ENCODE measurements at places on chromosomes 4 and X.

DNA sequence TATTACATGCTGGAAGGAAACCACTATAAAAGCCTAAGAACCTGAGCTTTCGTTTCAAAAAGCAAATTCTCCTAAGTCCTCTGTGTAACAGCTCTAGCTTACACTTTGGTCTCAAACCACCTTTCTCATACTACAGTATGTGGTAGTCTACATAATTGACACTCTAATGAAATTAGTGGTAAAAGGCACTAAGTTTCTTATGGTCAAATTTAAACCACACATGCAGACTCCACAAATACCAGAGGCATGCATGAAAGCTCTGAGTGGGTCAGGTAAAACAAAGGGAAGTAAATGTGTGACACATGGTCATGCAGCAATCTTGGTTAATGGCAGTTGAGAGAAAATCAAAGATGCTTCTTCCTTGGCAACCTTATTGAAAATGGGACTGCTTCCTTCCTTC, 187.8 kb downstream of the CCNG2 start:
- no peak for DNase-seq

- no peak for DNase-seq
Measured at GRCh38 chr4:75726577-75726976, 2.2 kb downstream of the USO1 start.

- DNase-seq: peak; percentile 4
Measured at GRCh38 chr4:72468904-72469502, 100.0 kb downstream of the ADAMTS3 start.

DNA sequence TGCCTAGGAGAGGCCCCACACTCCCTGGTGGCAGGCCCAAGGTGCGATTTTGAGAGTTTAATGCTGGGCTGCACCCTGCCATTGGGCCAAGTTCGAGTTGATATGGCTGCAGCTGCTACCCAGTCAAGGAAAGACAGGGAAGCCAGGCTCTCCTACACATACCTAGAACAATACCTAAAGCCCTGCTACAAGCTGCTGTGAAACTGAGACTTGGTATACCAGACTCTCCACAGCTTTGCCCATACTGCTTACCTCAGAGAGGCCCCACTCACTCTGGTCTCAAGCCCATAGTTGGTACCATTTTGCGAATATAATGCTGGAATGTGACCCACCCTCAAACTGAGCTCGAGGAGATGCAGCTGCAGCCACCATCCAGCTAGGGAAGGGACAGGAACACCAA, 147.7 kb upstream of the MAGEB2 start:
- no peak for DNase-seq

- DNase-seq: no peak
Measured at GRCh38 chrX:19734111-19734510, 153.3 kb downstream of the SH3KBP1 start.

GRCh38 chrX:1938190-1938589, 323.3 kb downstream of the ASMT start:
- no peak for DNase-seq

GRCh38 chr4:66034671-66035070, 364.4 kb upstream of the EPHA5 start:
- DNase-seq: no peak

- DNase-seq: no peak
Measured at GRCh38 chr4:150250998-150251651, 172.9 kb downstream of the DCLK2 start.

GRCh38 chr4:7536876-7537275, 102.1 kb upstream of the PSAPL1 start:
- DNase-seq: no peak

DNA sequence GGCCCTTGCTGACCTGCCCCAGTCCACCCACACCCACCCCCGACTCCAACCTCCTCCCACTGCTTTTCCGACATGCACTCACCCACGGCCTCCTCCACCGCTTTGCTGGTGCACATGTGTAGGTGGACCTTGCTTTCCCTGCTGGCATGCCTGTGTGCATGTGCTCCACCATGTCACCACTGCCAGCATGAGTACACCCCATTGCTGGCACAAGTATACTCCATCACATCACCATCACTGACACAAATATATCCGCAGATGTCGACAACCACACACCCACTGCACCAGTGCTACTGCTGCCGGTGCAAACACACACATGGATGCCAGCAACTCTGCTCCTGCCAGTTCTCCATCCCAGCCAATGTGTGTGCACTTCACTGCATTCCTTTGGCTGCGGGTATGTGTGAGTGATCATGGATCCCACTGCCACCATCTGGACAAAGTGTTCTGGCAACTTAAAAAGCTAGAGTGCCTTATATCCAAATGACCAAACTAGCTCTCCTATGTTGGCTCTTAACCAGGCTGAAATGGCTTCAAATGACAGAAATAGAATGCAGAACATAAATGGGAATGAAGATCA, 1072.3 kb downstream of the RAPGEF2 start:
- peak; percentile 18 for DNase-seq

DNA sequence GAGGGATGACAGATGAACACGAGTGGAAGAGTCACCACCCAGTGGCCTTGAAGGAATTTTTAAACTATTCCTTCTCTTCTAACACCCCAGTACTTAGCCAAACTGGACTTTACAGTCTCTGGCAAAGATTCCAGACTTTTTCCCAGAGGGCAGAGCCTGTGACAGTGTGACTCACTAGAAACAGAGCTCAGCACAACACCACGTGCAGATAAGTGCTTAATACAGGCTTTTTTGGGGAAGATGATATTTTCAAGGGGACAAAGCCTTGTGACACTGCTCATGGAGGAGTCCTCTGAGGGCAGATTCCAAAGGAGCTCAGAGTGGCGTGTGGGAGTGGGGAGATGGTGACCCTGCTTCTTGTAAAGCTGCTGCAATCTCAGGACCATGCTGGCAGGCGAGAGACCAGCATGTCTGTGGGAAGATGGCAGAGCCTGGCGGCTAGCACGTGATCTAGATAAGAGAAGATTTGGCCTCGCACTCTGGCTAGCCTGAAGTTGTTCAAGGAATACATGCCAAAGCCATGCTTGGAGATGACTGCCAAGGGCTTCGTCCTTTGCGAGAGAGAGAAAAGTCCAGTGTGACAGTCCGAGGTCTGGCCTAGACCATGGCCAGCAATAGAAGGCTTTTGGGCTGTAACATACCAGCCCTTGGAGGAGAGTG, 2.4 kb downstream of the RAB33A start:
- no peak for DNase-seq

- DNase-seq: no peak
Measured at GRCh38 chrX:136907621-136908020, 27.1 kb upstream of the RBMX start.

DNA sequence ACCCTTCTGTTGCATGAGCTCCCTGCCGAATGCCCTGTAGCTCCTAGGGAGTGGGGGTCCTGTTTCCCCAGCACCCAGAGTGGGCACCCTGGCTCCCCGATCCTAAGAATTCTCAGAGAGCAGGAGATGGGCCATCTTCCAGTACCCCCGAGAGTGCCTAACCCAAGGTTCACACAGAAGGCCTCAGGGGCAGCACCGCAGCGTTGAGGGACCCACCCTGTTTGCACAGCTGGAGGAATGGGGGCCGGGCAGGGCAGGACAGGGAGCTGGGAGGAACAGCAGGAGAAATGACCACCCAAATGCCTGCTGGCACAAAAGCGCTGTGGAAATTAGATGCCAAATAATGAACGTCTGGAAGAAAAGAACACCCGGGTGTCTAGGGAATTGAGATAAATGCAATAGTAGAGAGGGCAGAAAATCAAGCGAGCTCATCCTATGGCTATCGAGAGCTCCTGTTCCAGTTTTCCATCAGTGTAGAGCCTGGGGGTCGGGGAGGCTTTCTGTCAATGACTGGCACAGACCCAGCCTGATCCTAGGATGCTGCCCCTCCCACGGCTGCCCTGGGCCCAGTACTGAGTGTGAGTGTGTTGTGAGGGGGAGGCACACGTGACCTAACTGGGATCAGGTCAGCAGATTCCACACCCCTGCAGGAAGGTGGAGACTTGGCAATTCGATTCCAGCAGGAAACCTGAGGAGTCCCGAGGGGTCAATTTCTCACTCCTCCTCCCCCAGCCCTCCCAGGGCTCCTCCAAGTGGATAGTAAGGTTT, 25.7 kb downstream of the SEPTIN6 start:
- no peak for DNase-seq

DNA sequence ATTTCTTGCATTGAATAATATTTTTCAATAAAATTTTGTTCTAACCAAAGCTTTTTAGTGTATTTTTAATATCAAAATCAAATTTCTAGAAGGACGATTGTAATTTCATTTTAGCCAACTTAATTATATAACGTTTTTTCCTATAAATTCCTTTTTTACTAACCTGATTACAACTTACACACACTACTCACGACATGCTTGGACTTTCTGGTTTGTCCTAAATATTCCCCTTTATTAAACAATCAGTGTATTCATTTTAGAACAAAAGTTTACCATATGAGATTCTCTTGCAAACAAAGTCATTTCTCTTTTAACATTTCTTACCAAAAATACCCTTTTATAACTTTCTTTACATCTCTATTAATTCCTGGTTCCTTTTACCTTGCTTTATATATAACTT, 173.7 kb downstream of the PWWP3B start:
- peak; percentile 13 for DNase-seq

- DNase-seq: no peak
Measured at GRCh38 chrX:31580227-31580626, 508.4 kb upstream of the FTHL17 start.

GRCh38 chrX:124338733-124339514, 6.5 kb downstream of the TEX13D start:
- DNase-seq: no peak

DNA sequence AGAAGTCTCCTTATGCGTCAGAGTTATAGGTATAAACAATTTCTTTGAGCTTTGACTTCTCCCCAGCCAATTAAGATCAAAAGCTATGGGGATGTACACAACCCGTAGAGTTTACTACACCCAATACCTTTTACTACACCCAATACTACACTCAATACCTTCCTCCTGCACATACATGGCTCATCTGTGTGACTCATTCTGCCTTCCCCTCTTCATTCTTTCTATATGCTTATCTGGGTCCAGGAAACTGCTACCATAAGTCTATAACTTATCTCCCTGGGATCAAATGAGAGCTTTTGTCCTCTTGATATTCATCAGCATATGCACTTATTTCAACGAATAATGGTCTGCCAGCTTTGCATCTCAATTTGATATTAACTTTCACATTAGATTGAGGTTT, 28.2 kb downstream of the ANKRD50 start:
- DNase-seq: no peak

DNA sequence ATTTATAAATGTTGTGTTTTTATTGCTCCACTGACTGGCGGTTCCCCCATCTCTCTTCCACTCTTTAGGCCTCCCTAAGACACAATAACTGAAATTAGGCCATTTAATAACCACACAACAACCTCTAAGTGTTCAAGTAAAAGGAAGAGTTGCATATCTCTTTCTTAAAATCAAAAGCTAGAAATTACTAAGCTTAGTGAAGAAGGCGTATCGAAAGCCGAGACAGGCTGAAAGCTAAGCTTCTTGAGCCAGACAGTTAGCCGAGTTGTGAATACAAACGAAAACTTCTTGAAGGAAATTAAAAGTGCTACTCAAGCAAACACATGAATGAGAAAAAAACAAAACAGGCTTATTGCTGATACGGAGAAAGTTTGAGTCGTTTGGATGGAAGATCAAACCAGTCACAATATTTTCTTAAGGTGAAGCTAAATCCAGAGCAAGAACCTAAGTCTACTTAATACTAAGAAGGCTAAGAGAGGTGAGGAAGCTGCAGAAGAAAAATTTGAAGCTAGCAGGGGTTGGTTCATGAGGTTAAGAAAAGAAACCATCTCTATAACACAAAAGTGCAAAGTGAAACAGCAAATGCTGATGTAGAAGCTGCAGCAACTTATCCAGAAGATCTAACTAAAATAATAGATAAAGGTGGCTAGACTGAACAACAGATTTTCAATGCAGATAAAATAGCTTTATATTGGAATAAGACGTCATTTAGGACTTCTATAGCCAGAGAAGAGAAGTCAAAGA, 194.0 kb upstream of the TTC29 start:
- DNase-seq: no peak

GRCh38 chrX:40462795-40463194, 118.0 kb upstream of the ATP6AP2 start:
- no peak for DNase-seq

DNA sequence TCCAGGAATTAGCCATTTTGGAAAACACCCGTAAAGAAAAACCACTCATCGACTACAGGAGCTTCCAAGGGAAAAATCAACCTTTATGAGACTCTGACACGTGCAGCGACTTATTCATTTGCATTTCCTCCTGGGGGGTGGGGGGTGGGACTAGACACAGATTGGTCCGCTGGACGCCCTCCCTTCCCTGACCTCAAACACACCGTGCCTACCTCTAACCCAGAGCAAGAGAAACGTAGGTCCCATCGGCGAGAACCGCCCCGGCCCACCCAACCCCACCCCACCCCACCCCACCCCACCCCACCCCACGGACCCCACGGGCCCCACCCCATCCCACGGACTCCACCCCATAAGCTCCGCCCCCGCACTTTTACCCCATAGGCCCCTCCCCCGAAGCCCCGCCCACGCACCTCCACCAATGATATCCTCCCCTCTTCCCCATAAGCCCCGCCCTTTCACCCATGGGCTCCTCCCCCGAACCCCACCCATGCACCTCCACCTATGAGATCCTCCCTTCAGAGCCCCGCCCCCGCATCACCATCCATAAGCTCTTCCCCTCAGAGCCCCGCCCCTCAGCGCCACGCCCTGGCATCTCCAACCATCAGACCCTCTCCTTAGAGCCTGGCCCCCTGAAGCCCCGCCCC, 1.1 kb downstream of the GTPBP6 start:
- DNase-seq: no peak

GRCh38 chr4:155629956-155630355, 36.7 kb upstream of the GUCY1A1 start:
- no peak for DNase-seq

DNA sequence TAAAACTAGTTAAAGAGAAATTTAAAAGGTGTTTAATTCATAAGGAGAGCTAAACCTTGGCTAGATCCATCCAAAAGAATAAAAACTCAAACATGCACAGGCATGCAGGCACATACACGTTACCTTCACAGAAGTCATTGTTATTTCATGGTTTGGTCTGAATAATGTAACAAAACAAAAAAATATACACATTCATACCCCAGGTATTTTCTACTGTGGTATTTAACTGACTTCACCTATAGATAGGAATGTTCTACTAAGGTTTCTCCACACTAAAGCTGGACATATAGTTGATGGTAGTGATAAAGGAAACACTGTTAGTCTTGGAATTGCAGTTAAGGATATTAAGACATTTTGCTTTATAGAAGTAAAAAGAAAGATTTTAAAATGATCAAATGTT, 283.6 kb upstream of the PCDH10 start:
- DNase-seq: no peak

DNA sequence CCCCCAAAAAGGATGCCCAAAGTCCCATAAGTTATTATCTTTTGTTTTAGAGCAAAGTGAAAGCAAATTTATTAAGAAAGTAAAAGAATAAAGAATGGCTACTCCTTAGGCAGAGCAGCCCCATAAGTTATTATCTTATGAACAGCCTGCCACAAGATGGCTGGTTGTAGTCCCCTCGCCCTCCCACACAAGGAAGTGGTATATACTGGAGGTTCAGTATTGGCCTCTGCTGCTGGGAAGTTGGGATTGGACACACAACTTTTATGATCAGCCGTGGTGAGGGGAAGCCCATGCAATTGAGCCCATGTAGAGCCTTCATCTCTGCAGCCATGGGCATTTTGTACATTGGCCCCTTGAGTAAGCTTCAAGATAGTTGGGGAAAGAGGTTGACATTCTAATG, 8.0 kb upstream of the SMIM10 start:
- DNase-seq: no peak

- no peak for DNase-seq
Measured at GRCh38 chrX:2226182-2226581, 274.6 kb downstream of the DHRSX start.

GRCh38 chr4:152436384-152436783, 99.5 kb downstream of the FBXW7 start:
- DNase-seq: no peak

GRCh38 chr4:153034681-153035080, 98.6 kb downstream of the FHDC1 start:
- DNase-seq: no peak

Measured in HCT116 (cell line).